Occipital lobe (tissue), 3 donors: ENCODE measurements at places on chromosomes 16 and 17.

GRCh38 chr17:64358261-64358788, 32.3 kb downstream of the PECAM1 start:
- DNase-seq, result no peak

DNA sequence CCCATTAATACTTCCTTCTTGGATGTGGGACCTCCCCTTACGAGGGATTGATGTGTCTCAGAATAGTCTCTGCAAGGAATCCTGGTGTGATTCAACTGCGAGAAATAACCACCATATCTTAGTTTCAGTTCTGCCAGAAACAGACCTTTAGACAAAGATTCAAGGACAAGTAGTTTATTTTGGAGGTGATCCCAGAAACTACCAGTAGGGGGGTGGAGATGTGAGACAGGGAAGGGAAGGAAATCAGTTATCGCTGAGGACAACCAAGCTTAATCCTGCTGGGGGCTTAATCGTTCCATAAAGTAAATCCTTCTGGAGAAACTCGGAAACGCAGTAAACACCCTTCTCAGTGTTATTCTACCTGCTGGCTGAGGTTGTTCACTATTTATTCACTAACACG, 5.0 kb upstream of the SDR42E1 start:
- DNase-seq, result no peak

GRCh38 chr16:16073891-16074881, 124.8 kb downstream of the ABCC1 start:
- DNase-seq, result no peak

DNA sequence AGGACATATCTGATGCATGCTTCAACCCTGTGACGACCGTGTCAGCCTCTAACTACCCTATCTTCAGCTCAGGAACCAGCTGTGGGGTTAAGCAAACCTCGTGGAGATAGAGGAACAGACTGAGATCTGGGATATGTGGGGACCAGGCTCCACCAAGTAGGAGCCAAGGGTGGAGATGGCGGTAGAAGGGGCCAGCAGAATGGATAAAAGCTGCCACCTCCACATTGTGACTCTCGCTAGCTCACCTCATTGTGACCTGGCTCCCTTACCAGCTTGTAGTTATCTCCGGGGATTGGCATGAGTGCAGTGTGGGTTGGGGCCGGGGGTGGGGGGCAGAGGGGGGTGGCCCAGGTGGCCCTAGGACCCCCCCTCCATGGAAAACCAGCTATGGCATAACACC, at the start of gene SPEM2:
TSS of gene SPEM2 (plus strand) at position 301 of the 400 bp plus-strand sequence. CDS start at position 374, 73 bp downstream.
- DNase-seq, result no peak

DNA sequence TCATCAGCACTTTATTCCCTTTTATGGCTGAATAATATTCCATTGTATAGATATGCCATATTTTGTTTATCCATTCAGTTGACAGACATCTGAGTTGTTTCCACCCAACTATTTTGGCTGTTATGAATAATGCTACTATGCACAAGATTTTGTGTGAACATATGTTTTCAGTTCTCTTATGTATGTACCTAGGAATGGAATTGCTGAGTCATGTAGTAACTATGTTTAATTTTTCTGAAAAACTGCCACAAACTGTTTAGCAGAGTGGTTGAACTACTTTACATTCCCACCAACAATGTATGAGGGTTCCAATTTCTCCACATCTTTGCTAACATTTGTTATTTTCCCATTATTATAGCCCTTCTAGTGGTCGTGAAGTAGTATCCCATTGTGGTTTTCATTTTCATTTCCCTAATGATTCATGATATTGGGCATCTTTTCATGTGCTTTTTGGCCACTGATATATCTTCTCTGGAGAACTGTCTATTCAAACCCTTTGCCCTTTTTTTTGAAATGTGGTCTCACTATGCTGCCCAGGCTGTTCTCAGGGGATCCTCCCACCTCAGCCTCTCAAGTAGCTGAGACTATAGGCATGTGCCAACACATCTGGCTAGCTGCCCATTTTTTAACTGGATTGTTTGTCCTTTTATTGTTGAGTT, 26.3 kb downstream of the SMURF2 start:
- DNase-seq, result no peak

DNA sequence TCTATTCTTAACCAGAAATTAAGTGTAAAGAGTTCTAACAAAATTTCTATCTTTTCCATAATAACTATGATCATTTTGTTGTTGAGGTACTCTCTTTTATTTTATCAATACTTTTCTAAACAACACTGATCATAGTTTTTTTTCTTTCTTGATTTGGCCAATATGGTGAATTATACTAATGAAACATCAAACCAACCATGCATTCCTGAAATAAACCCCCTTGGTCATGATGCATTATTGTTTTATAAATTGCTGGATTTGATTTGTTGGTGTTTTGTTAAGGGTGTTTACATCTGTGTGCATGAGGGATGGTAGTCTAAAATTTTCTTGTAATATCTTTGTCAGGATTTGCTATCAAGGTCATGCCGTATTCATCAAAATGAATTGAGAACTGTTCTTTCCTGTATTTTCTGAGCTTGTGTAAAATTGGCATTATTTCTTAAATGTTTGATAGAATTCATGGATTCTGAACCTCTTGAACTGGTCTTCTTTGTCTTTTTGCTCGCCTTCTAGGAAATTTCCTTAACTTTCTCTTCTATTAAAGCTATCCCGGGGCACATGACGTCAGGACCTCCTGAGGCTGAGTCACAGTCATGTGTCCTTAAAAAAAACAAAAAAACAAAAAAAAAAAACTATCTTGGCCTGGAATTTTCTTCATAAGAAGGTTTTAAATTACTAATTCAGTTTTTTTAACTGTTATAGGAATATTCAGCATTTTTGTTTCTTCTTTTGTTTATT, 3.9 kb upstream of the TRIM25 start:
- DNase-seq, result no peak

DNA sequence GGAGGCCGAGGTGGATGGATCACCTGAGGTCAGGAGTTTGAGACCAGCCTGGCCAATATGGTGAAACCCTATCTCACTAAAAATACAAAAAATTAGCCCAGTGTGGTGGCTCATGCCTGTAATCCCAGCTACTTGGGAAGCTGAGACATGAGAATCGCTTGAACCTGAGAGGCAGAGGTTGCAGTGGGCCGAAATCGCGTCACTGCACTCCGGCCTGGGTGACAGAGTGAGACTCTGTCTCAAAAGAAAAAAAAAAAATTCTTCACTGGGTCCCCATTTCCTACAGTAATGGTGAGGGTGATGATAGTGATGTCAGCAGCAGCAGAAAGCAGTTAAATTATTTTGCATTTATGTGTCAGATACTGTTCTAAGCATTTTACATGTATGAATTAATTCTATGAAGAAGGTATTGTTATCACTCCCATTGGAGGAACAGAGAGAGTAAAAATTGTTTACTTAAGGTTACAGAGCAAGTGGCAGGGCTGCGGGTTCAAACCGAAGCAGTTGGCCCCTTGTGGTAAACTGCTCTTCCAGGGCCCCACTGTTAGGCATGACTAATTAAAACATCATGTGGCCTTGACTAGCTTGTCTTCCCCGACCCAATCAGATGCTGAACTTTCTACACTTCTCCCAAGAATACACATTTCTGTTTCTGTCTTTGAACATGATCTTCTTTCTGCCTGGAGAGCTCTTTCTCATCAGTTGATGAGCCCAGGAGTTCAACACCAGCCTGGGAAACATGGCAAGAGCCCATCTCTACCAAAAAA, 45.8 kb downstream of the STAT3 start:
- DNase-seq, result no peak

DNA sequence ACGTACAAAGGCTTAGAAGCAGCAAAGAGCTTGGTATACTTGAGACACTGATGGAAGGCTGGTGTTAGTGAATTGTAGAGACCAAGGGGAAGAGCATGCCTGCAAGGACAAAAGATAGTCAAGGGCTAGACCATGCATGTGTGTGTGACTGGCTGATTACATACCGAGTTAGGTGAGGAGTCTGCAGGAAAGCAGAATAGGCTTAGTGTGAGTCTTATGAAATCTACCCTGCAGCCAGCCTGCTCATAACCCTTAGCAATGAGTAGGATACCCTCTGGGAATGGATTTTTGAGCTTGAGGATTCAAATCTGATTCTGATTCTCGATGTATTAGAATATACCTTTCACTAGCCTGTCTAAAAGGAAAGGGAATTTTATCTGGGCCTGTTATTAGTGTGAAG, 77.0 kb downstream of the TANGO6 start:
- no peak for DNase-seq

DNA sequence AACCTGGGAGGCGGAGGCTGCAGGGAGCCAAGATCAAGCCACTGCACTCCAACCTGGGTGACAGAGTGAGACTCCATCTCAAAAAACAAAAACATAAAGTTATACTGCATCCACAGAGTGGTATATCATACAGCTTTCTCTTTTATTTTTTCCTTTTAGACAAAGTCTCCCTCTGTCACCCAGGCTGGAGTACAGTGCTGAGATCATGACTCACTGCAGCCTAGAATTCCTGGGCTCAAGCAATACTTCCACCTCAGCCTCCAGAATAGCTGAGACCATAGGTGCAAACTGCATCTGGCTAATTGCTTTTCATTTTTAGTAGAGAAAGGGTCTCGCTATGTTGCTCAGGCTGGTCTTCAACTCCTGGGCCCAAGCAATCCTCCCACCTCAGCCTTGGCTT, 10.0 kb upstream of the COPRS start:
- DNase-seq, result no peak

DNA sequence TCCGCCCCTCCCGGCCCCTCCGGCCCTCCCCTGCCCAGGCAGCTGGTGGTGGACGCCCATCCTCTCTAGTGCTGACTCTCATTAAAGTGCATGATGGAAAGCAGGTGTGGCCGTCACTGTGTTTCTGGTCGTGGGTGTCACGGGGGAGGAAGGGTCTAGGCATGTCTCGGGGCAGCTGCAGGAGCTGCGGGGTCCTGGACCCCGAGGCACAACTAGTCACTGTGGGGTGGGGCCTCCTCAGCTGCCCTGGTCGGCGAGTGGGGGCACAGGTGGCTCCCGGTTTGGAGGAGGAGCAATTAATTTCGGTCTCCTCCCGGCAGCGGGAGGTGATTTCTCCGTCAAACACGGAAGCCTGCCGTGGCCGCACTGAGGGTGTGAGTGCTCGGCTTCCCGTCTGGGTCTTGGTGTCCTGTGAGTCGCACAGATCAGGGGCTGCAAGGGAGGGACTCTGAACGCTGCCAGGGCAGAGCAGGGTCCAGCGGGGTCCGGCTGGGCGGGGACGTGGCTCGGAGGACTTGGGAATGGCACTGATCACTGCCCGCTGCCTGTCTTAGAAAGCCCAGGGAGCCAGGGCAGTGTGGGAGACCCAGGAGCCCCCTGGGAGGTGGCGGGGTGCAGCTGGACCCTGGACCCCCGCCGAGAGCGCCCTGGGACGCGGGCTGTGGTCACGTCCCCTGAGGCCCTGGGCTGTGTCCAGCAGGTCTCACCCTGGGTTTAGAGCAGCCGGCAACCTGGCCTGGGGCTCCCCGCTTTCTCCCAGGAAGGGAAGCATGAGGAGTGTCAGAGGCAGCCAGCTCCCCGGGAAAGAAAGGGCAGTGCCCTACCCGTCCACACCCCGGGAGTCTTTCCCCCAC, 3.3 kb downstream of the TPSD1 start:
- no peak for DNase-seq

- DNase-seq, result no peak
Observed at GRCh38 chr16:11159282-11159681, 96.7 kb downstream of the SOCS1 start.

DNA sequence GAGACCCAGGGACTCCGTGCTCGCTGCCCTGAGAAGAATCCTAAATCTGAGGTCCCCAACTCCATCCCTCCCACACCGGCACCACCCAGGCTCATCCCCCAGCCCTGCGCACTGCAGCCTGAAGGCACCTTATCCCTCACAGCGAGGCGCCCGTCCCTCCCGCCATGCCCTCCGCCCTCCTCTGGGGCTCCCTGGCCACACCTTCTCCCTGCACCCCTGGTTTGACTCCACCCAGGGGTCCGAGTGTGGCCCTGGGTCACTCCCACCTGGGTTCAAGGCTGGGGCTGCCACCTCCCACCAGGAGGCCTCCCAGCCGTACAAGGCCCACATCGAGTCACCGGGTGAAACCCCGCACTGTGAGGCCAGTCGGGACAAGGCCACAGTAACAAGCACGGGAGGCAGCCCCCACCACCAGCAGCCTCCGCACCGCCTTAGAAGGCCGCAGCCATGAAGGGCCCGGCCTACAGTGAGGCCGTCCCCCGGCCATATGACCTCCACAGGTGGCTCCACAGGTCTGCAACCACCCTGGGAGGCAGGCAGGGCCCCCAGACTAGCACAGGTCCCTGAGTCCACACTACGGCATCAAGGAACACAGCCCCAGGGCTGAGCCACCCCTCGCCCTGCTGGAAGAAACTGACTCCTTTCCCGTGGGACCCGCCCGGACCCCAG, 8.3 kb downstream of the HAGH start:
- no peak for DNase-seq

- no peak for DNase-seq
Observed at GRCh38 chr17:42653179-42654124, 5.6 kb upstream of the TUBG2 start.

- peak; percentile 28 for DNase-seq
Observed at GRCh38 chr17:27491713-27492190, 35.5 kb downstream of the KSR1 start.

- DNase-seq, result no peak
Observed at GRCh38 chr16:12433691-12434390, 369.8 kb downstream of the CPPED1 start.

- no peak for DNase-seq
Observed at GRCh38 chr16:48317614-48318315, 67.4 kb downstream of the SIAH1 start.

- no peak for DNase-seq
Observed at GRCh38 chr16:12406926-12407690, 396.6 kb downstream of the CPPED1 start.

DNA sequence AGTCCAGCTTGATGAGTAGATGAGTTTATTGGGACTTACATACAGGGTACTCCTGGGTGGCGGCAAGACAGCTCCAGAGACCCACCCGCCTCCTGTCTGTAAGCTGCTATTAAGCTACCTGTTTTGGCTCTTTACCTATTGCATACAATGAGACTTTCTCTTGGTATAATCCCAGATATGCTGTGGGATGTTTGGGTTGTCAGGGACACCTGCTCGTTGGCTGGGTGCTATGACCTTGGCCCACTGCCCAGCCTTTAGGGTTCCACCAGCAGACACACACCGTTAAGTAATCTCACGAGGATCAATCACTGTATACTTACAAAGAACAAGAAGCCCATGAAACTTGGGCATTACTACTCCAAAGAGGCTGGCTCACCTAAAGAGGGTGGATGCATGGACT, 116.4 kb downstream of the NPIPB5 start:
- DNase-seq, result no peak

DNA sequence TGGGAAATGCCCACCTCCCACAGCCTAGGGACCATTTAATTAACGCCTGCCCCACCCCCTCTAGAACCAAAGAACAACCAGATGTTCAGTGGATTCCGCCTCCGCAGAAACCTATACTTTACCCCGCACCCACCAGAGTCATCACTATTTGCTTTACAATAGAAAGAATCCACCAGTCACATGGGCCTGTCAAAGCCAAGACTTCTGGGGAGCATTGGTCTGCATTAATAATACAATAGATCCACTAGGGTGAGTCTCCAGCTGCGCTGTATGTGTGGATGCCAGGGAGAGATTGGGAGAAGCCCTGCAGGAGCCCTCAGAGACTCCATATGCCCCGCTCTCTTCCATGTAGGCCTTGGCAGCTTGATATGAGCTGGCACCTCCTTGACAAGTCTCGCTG, 31.3 kb downstream of the CLEC19A start:
- no peak for DNase-seq
